ENCODE measurements at places on chromosomes 7 and 10.

- no peak for DNase-seq
These were observed 11.4 kb downstream of the JAZF1 start for GRCh38 chr7:28169230-28169629.

- no peak for DNase-seq
These were observed 153.1 kb upstream of the LAMB4 start for GRCh38 chr7:108283252-108283651.

GRCh38 chr10:50604049-50604640 lies 19.6 kb downstream of the SGMS1 start:
- DNase-seq, result no peak

GRCh38 chr7:141708351-141708750 lies at the start of gene WEE2:
TSS of gene WEE2 (plus strand) at chr7:141708353. CDS start at chr7:141708759, 406 bp downstream.
- no peak for DNase-seq

- DNase-seq, result no peak
These were observed 175.3 kb upstream of the RHEB start for GRCh38 chr7:151694828-151695580.

DNA sequence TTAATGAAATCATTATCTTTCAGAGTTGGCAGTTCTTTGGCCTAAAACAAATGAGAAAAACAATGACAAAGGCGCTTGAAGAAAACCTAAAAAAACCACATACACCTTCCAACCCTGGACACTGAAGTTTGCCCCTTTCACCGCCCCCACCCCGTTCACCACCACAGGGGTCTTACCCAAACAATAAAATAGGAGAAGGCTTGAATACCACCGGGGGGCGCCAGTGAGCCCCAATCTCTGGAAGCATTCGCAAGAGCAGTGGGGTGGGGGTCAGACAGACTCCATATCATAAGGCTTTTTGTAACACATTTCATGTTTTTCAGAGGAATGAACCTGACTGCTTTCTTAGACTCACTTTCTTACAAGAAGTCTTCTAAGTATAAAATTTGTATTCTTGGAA lies 163.6 kb downstream of the PIP4K2A start:
- peak; percentile 36 for DNase-seq

DNA sequence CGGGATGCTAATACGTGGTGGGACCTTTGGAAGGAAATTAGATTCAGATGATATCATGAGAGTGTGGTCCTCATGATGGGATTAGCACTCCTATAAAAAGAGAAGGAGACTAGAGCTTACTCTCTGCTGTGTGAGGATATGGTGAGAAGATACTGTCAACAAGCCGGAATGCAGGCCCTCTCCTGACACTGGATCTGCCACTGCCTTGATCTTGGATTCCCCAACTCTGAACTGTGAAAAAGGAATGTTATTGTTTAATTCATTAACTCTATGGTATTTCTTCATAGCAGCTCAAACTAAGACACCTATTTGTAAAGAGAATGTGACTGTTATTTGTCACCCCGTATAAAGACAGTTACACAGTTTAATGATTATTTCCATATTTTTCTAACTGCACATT lies 1227.5 kb upstream of the C7orf33 start:
- no peak for DNase-seq

- no peak for DNase-seq
These were observed 104.0 kb downstream of the SLIT1 start for GRCh38 chr10:97081621-97082235.

DNA sequence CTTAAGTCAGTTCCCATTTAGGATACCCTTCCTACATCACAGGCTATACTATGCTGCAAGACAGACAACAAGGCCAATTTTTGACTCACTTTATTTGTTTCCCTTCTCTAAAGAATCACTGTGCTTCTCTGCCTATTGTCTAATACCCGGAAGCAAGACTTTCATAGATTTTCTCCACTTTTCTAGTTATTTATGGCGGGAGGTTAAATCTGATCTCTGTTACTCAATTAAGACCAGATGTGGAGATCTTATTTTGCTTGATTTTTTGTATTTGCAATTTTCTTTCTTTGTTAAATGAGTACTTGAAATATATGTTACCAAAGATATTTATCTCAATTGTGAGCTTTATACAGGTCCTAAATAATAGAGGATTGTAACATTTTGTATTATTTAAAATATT lies 511.5 kb downstream of the ATRNL1 start:
- DNase-seq, result no peak

DNA sequence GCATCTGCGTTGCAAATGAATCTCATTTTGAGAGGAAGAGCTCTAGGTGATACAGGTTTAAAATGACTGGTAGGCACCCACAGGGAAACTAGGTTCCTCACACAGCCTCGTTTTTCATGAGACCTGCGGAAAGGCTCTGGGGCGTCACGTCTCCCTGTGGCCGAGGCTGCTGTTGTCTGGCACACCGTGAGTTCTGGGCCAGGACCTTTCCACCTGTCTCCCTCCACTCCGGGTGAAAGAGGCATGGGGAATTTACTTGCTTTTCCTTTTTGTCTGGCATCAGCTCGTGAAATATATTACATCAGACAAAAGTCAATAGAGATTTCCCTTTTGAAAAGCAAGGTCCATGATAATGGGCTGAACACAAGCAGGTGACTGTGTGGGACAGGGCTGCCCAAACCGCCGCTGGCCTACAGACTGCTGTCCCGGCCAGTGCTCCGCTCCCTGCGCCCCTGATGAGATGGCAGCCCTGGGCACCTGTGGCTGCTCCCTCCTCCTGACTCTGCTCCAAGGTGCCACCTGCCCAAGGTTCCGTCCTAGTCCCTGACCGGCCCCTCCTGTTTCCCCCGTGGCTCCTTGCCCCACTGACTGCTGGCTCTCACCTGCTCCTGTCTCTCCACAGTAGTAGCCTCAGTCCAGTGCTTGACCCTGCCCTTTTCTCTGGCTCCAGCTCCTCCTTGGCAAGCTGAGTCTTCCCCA lies 109.6 kb downstream of the NKX6-2 start:
- DNase-seq, result no peak

- no peak for DNase-seq
These were observed 5.1 kb downstream of the ELFN1 start for GRCh38 chr7:1675036-1675671.
